Omental fat pad (tissue), 4 donors: ENCODE measurements at places on chromosomes 5 and 9. TPM values are rescaled to one million over a fixed set of nuclear protein-coding genes. Genes with fewer than 3 reads are reported as not detected.

The GAS1 gene
- 87.2 TPM for total RNA-seq

The ADAMTSL1 gene
- 3.0 TPM for total RNA-seq

The DMGDH gene
- 13.9 TPM for total RNA-seq

The CYLC2 gene
- not detected for total RNA-seq

The TMC1 gene
- total RNA-seq = 0.56 TPM

The CTXN3 gene
- total RNA-seq = not detected

The CRB2 gene
- 0.32 TPM for total RNA-seq

The PRDM9 gene
- not detected for total RNA-seq

The NDUFS4 gene
- 90.5 TPM for total RNA-seq

The TOR1B gene
- 29.6 TPM for total RNA-seq

The FOXD4L3 gene
- not detected for total RNA-seq

The ALDH1A1 gene
- total RNA-seq = 127 TPM

The PRELID2 gene
- 6.5 TPM for total RNA-seq

The DMRT3 gene
- total RNA-seq = not detected

The PCAT7 gene
- not detected for total RNA-seq

The FAM153A gene
- total RNA-seq = 2.7 TPM

The GCNT1 gene
- 21.0 TPM for total RNA-seq

The ZFP2 gene
- total RNA-seq = 0.48 TPM

The FOXD4L6 gene
- total RNA-seq = 0.19 TPM

The CTNND2 gene
- 0.36 TPM for total RNA-seq

The PKD2L2 gene
- not detected for total RNA-seq

The CCDC192 gene
- total RNA-seq = not detected

The RNF183 gene
- total RNA-seq = not detected

The MTAP gene
- 22.2 TPM for total RNA-seq

The TRIM32 gene
- 22.4 TPM for total RNA-seq

The FGF10 gene
- 22.5 TPM for total RNA-seq

The CD180 gene
- total RNA-seq = 9.2 TPM

The TIMD4 gene
- 0.96 TPM for total RNA-seq

The ZNF366 gene
- 0.74 TPM for total RNA-seq

The CDC20B gene
- not detected for total RNA-seq

The PCDHA1 gene
- total RNA-seq = not detected

The LRRC19 gene
- not detected for total RNA-seq

The C5orf22 gene
- 19.1 TPM for total RNA-seq

The SPATA31E1 gene
- not detected for total RNA-seq

The SLCO6A1 gene
- total RNA-seq = not detected

The IL13 gene
- not detected for total RNA-seq

The GGTA1 gene
- 24.4 TPM for total RNA-seq

The ADRA1B gene
- total RNA-seq = 1.6 TPM

The PCDHA10 gene
- 0.79 TPM for total RNA-seq

The BTNL3 gene
- 0.24 TPM for total RNA-seq

The HTR1A gene
- not detected for total RNA-seq

The MTMR12 gene
- 64.6 TPM for total RNA-seq

The TICAM2 gene
- 1.4 TPM for total RNA-seq

The FOXD1 gene
- 0.63 TPM for total RNA-seq

The INSL4 gene
- total RNA-seq = not detected

The POLR3G gene
- 5.2 TPM for total RNA-seq

The ABCA2 gene
- 25.0 TPM for total RNA-seq

The DOCK2 gene
- 55.6 TPM for total RNA-seq

The FAM78A gene
- total RNA-seq = 9.9 TPM

The SLC6A19 gene
- total RNA-seq = not detected

The SPINK13 gene
- not detected for total RNA-seq

The SAXO1 gene
- not detected for total RNA-seq

The SPATA31D4 gene
- total RNA-seq = not detected
